ENCODE measurements at places on chromosomes 11 and 22. TPM values are rescaled to one million over a fixed set of nuclear protein-coding genes. Genes with fewer than 3 reads are reported as not detected.

The TYMP gene
- total RNA-seq, result 9.9 TPM

GRCh38 chr11:69351460-69351859 is 57.5 kb downstream of the MYEOV start:
- DNase-seq, result no peak

DNA sequence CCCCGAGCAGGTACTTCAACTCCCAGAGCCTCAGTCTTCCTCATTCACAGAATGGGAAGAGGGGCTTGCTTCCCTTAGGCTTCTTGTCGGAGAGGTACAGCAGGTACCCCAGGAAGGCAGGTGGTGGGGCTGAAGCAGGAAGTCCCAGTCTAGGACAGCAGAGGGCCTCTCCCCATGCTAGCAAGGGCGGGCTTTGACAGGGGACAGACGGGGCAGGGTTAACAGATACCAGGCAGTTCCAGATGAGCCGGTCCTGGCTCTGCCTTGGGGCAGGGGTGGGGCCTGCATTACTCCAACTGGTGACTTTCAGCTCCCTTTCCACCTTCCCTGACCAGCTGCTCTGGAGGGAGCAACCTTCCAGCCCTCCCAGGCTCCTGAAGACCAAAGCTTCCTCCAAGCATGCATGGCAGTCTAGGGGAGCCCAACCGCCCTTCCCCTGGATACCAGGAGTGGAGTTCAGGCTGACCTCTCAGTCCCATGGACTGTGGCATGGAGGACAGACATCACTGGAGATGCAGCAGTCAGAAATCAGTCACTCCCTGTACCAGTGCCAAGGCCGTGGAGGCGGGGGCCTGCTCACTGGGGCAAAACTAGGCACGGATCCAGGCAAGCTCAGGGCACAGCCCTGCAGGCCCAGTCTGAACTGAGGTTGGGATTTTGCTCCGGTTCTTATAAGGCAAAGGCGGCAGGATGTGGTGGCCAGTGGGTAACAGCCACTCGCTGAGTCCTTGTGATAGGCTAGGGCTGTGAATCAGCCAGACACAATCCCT is 60.5 kb downstream of the NAT10 start:
- no peak for DNase-seq

- no peak for DNase-seq
These were observed 162.3 kb downstream of the LARGE1 start for GRCh38 chr22:33757802-33758483.

- DNase-seq, result no peak
These were observed 50.9 kb downstream of the CDKN1C start for GRCh38 chr11:2834503-2835273.

The TSKU gene
- not detected for total RNA-seq

DNA sequence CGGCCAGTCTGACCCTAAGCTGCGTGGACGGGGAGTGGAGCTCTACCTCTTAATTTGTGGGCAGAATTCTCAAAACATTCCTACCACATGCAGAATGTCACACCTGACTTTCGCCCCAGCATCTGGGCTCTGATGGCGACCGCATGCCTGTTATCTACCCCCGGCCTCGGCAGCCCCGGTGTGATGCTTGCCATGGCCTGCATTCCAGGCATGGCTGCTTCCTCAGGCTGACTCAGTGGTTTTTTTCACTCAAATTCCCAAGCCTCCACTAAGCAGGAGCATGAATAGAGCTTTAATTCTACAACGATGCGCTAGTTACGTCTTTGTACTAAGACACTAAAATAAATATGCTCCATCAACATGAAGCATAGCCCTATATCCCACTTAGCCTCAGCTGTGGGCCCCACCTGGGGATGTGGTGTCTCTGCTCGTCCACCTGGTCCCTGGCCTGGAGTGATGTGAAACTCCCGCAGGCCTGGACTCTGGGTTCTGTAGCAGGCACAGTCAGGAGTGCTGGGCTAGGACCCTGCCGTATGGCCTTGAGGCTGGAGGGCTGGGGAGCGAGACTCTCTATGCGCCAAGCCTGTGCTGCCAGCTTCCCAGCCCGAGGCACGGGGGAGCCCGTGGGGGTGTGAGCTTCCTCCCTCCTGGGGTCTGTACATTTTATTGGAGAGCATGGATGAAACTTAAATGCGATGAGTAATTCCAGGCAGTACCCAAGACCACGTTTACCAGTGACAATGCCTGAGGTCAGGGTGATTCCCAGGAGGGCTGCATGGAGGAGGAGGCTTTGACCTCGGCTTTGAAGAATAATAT is 153.2 kb downstream of the CTTN start:
- DNase-seq, result no peak

GRCh38 chr11:84564180-84564866 is 1062.8 kb downstream of the DLG2 start:
- DNase-seq, result no peak

DNA sequence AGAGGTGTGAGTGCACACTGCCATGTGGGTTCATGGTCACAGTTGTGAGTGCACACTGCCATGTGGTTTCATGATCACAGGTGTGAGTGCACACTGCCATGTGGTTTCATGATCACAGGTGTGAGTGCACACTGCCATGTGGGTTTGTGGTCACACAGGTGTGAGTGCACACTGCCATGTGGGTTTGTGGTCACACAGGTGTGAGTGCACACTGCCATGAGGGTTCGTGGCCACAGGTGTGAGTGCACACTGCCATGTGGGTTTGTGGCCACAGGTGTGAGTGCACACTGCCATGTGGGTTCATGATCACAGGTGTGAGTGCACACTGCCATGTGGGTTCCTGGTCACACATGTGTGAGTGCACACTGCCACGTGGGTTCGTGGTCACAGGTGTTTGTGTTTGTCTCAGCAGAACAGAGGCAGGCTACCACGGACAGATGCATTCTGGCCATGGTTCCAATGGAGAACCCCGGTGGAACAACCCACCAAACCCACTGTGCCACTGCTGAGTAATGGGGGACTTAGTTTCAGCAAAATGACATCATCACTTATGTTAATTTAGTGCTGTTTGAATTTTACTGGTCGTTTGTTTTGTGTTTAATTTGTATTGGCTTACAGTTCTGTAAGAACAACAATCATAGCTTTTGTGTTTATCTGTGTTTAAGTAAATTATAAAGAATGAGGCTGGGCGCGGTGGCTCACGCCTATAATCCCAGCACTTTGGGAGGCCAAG is 57.2 kb downstream of the RPS6KA4 start:
- no peak for DNase-seq

DNA sequence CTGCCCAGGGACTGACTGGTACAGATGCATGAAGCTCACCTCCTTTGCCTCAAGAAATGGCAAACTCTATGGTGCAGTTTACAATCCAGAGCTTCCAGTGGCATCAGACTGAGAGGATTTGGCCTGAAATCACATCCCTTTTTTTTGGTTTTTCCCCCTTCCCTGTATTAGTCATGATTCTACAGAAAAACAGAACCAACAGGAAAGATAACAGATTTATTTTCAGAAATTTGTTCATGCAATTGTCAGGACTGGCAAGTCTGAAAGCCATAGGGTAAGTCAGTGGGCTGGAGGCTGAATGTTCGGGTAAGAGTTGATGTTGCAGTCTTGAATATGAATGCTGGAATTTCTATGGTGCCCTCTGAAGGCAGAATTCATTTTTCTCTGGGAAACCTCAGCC is 12.0 kb upstream of the ZDHHC13 start:
- no peak for DNase-seq

- DNase-seq, result no peak
These were observed 53.7 kb downstream of the PARVA start for GRCh38 chr11:12430954-12431595.

The NLRP14 gene
- 0.05 TPM for total RNA-seq

- no peak for DNase-seq
These were observed 431.3 kb downstream of the TBC1D22A start for GRCh38 chr22:47193606-47194329.

The P2RY2 gene
- not detected for total RNA-seq

The SMTNL1 gene
- total RNA-seq, result not detected

The CD3G gene
- 102 TPM for total RNA-seq

The CCDC116 gene
- 0.14 TPM for total RNA-seq

All from CD4-positive, alpha-beta T cell (primary cell).